ENCODE measurements at places on chromosomes 11 and 22.

- no peak for DNase-seq
Measured at GRCh38 chr22:44133901-44134571, 46.7 kb upstream of the PARVG start.

- no peak for DNase-seq
Measured at GRCh38 chr22:38021206-38021605, 36.0 kb upstream of the PICK1 start.

DNA sequence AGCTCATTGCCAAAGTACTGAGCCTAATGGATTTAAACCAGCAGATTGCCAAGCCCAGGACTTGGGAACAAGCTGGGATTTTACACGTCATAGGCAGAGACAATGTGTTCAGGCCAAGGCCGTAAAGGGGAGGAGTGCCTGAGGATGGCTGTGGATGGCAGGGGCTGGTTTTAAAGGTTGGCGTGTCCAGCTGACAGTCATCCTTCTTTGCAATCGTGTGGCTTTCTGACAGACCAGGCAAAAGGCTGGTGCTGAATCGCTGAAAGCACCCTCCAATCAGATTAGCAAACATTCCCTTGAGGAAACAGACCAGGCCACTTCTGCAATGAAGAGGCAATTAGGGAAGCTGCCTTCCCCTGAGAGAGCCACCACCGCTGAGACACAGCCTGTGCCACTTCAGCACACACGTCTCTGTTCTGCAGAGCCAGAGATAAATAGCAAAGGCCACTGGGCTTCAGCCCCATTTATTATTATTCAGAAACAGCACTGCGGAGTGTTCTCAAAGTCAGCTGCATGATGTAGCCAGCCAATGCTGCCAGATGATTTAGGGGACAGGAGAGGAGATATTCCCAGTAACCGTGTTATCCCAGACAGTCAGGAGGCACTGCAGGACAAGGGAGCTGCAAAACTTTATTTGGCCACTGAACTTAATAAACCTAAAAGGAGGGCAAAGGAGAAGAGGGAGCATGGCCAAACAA is 54.2 kb upstream of the CSNK2A3 start:
- no peak for DNase-seq

- DNase-seq = no peak
Measured at GRCh38 chr11:86938900-86939880, 16.0 kb downstream of the FZD4 start.

GRCh38 chr11:70029115-70029860 is 48.8 kb upstream of the ANO1 start:
- no peak for DNase-seq

- DNase-seq = no peak
Measured at GRCh38 chr11:13966486-13966885, 4.0 kb downstream of the SPON1 start.

GRCh38 chr11:117705866-117706265 is 91.2 kb downstream of the DSCAML1 start:
- DNase-seq = no peak

- no peak for DNase-seq
Measured at GRCh38 chr11:47617417-47617809, 23.2 kb upstream of the C1QTNF4 start.

GRCh38 chr22:41534219-41534618 is 10.1 kb downstream of the POLR3H start:
- DNase-seq = no peak

- DNase-seq = no peak
Measured at GRCh38 chr11:62269654-62270278, at the start of gene SCGB2A2. TSS of gene SCGB2A2 (plus strand) at chr11:62270158. CDS start at chr11:62270217, 59 bp downstream.
